Suppressor macrophage treated with lipopolysaccharide for 4 hours (primary cell): ENCODE measurements at places on chromosomes 1 and 21.

DNA sequence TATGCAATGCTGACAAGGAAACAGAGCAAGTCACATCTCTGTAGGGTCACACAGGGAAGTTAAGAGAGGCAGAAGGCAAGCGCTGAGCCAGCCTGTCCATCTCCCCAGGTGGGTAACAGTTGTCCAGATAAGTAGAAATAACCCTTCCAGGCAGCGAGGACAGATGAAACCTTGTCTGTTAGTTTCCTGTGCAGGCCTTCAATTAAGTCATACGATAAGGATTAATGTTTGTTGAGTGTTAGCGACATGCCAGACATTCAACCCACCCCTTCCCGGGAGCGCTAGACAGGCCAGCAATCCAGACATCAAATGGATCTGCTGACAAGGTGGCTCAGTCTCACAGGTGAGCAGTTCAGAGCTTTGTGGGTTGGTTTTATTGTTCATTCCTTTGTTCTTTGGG is 221.5 kb upstream of the FMN2 start:
- DNase-seq: no peak

DNA sequence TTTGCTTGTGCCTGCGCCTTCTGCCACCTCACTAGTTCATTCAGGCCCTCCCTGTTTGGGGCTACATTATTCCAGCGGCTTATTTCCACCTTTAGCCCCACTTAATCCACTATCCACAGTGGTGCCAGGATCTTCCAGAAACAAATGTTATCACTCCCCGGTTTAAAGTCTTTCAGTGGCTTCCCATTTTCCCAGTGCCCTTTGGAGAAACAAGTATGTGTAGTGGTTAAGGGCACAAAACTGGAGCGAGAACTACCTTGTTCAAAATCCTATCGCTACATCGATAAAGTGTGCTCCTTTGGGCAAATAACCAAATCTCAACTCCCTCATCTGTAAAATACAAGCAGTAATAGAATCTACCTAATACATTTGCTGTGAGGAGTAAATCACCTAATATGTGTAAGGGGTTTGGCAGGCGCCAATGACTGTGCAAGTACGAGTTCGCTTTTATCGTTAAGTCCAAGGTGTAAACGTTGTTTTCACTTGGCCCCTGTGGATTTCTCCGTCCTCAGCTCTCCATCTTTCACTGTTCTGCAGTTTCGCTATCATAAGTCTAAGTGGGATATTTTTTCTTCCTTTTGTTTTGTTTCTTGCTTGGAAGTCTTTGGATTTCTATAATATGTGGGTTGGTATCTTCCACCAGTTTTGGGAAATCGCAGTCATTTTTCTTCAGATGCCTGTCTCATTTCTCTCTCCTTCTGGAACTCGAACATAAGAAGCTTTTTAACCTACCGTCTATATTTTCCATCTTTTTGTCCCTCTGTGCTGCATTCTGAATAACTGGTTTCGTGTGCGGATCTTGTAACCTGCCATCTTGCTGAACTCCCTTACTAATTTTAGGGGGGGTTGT is 844 bp upstream of the MEAF6 start:
- no peak for DNase-seq

DNA sequence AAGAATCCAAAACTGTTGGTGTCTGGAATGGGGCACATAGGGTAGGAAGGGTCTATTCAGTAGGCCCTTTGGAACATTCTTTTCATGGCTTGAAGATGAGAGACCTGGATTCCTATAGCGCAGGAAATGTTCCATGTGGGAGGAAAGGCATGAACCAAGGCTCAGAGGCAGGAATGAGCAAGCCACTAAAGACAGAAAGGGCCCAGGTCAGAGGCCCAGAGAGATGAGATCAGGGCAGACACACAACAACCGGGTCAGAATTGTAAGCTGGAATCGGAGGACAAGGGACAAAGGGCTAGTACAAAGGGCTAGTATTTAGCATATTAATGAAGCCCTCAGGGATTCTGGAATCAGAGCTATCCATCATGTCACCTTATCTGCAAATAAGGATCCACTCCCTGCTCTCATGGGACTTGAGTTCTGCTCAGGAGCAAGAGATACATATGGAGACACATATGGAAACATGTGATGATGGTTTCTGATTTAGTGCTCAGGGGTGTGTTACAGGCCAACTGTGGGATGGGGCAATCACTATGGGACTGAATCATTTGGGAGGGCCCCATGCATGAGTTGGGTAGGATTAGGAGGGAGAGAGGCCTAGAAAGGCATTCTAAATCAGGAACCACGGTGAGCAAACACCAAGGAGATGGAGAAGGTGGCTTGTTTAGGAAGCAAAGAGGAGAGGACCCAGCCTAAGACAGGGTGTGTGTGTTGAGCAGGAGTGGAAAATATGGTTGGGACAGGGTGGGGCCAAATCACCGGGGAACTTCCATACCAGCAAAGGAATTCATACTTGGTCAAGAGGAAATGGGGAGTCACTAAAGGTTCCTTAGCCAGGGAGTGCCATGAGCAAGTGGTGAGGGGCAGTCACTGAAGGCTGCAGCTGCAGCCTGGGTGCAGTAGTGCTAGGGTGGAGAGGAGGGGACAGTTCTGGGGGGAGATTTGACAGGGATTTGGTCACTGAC is 8.6 kb downstream of the NECTIN4 start:
- peak; percentile 68 for DNase-seq

GRCh38 chr1:179046808-179047635 is 21.3 kb downstream of the FAM20B start:
- DNase-seq: no peak

- no peak for DNase-seq
Observed at GRCh38 chr1:40132383-40133311, 28.5 kb upstream of the RLF start.

DNA sequence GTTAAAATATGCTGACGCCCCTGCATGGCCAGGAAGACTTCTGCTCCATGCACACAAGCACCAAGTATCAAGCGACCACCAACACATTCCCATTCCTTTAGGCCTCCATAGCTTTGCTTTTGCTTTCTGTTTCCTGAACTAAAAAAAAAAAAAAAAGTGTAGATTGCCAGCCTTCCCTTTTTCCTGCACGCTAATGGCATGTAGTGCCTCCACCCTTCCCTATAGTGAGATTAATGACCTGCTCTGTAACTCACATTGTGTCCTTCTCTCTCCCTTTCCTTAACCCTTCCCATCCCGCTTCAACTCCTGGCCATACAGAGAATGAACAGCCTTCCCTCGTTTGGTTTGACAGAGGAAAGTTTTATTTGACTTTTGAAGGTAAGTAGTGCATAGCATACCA is 57.1 kb upstream of the DYNLT5 start:
- peak; percentile 31 for DNase-seq

DNA sequence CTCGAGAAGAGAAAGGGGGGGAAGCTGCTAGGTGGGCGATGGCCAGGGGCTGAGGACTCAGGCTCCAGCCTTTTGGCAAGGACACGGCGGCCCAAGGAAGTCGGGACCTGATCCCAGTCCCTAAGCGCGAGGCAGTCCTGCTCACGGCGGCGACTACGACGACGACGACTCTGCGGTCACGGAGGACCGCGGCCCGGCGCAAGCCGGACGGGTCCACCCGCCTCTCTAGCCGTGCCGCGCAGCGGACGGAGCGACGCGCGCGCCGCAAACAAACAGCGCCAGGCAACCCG is 401 bp downstream of the WNT9A start:
- no peak for DNase-seq

GRCh38 chr1:30044656-30045144 is 678.7 kb downstream of the MATN1 start:
- DNase-seq: peak; percentile 51

DNA sequence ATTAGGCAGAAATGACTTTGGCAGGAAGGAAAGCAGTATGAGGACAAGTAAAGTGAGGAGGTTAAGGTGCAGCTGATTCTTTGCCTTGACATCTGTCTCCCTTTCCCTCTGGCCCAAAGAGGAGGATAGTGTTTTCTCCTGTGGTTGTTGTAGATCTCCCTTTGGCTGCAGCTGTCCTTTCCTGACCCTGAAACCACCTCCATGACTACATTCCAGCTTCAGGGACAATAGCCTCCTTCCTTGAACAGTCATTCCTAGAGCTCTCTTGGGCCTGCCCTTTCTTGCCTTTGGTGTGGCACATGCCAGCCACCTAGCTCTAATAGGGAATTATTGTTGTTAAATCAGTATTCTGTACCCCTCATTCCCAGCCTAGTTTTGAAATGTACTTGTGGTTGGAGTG is 6.2 kb downstream of the ZMYM1 start:
- no peak for DNase-seq

- DNase-seq: no peak
Observed at GRCh38 chr1:221608835-221609320, 133.0 kb downstream of the DUSP10 start.

- no peak for DNase-seq
Observed at GRCh38 chr1:204455831-204456145, 38.8 kb downstream of the PIK3C2B start.

DNA sequence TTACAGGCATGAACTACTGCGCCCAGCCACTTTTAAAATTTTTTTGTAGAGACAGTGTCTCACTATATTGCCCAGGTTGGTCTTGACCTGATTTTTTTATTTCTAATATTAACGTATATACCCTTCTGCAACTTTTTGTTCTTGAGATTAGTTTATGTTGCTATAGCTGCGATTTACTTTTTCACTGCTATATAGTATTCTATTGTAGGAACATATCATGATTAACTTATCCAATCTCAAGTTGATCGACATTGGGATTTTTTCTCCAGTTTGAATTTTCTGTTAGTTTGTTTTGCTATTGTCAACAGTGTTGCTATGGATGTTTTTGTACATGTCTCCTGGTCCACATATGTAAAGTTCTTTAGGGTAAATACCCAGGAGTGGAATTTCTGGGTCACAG is 35.4 kb downstream of the WASF2 start:
- no peak for DNase-seq

GRCh38 chr1:10561497-10561896 is 86.7 kb downstream of the PEX14 start:
- DNase-seq: no peak

GRCh38 chr1:164830628-164831027 is 271.6 kb downstream of the PBX1 start:
- no peak for DNase-seq

DNA sequence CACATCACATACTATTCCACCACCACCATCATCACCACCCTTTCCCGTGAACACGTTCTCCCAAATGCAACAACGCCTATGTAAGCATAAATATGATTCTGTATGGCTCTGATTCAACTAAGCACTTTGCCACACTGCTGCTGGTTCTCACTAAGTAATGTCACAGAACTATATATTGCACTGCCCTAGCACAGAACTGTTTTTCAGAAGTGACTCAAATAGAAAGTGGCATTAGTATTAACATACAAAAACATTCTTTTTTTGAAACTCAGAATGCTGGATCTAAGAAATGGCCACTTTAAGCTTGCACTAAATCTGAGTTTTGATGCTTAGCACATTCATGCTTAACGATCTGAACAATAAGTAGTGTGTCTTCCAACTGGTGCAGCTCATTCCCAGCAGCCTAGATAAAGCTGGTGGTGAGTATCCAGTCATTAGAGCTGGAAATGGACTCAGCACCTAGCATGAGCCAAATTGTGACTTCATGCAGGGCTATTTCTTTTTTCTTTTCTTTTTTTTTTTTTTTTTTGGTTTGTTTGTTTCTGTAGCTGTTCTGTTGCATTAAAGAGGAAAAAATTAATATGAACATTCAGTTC is 46.2 kb upstream of the ZC3H11B start:
- DNase-seq: peak; percentile 27

- DNase-seq: peak; percentile 40
Observed at GRCh38 chr1:75632350-75632949, 21.5 kb upstream of the SLC44A5 start.

- DNase-seq: peak; percentile 57
Observed at GRCh38 chr21:46188226-46189212, 4.3 kb upstream of the SPATC1L start.

DNA sequence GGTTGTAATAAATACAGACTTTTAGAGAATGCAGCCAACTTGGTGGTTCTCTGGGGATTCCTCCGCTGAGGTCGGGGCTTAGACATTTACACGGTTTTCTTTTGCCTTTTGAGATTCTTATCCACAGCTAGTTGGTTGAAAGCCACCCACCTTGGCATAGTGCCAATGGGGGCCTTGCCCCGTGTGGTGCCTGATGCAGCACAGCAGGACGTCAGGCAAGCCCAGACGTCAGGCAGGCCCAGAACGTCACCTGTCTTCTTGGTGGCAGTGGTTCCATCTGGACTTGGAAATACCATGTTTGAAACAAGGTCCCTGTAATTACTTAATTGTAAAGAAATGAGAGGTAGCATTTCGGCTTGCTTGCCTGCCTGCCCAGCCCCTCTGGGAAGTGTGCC is 78.5 kb downstream of the GALNT2 start:
- DNase-seq: no peak

DNA sequence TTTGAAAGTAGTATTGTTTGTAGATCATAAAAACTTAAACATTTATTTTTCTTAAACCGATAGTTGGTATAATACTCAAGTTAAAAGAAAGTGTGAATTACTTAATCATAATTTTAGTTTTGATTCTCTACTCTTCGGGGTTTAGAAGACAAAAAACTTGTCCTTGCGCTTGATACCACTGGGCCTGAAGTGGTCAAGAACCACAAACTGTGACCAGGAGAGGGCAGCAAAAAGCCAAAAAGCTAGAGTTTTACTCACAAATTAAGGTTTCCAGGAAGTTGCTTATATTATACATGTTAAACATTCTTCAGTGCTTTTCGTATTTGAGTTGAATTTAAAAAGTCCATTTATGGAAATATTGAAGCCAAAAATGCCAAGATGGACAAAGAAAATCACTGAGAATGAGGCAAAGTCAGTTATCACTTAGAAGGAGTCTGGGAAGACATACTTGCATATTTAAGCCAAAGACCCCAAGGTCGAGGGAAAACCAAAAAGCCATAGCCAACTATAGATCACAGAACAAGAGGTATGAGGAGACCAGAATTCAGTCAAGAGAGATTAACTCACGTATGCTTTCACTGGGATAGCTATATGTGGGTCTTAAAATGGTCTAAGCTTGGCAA is 34.2 kb downstream of the EFCAB7 start:
- peak; percentile 53 for DNase-seq

GRCh38 chr21:45558044-45558721 is 15.9 kb upstream of the SLC19A1 start:
- DNase-seq: no peak

GRCh38 chr1:19762175-19762779 is 37.4 kb downstream of the TMCO4 start:
- DNase-seq: peak; percentile 43

DNA sequence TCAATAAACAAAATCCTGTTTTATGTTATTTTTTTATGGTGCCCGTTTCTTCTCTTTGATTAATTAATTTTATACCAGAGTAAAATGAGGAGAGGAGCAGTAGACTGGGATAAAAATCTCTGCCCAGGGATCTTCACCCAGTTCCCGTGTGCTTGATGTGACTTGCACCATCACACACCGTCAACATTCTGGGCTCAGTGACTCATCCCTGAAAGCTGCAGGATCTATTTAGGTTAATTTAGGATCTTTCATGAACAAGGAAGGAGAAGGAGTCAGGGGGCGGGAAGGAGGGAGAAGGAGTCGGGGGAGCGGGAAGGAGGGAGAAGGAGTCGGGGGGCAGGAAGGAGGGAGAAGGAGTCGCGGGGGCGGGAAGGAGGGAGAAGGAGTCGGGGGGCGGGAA is 182.4 kb downstream of the SMYD3 start:
- DNase-seq: no peak
